Stimulated activated CD4-positive, alpha-beta T cell treated with anti-CD3 and anti-CD28 coated beads, Interleukin-12 subunit alpha, Interleukin-12 subunit beta, amount 100 ng/mL, for 48 hours (primary cell): ENCODE measurements at places on chromosomes 7 and 10.

DNA sequence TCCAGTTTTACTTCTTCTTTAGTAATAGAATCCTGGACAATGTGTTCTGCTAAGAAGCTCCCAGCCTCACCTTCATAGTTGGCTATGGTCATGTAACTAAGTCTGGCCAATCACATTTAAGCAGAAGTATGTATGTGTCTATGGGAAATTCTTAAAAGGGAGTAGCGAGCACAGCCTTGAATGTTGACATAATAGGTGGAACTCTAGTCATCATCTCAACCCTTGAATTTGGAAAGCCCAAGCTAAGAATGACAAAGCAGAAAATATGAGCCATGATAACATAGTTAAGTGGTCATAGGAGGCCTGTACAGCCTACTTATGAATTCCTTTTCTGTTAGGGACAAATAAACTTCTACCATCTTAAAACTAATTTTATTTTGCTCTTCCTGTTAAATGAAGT is 134.1 kb downstream of the MAGI2 start:
- DNase-seq, result no peak

DNA sequence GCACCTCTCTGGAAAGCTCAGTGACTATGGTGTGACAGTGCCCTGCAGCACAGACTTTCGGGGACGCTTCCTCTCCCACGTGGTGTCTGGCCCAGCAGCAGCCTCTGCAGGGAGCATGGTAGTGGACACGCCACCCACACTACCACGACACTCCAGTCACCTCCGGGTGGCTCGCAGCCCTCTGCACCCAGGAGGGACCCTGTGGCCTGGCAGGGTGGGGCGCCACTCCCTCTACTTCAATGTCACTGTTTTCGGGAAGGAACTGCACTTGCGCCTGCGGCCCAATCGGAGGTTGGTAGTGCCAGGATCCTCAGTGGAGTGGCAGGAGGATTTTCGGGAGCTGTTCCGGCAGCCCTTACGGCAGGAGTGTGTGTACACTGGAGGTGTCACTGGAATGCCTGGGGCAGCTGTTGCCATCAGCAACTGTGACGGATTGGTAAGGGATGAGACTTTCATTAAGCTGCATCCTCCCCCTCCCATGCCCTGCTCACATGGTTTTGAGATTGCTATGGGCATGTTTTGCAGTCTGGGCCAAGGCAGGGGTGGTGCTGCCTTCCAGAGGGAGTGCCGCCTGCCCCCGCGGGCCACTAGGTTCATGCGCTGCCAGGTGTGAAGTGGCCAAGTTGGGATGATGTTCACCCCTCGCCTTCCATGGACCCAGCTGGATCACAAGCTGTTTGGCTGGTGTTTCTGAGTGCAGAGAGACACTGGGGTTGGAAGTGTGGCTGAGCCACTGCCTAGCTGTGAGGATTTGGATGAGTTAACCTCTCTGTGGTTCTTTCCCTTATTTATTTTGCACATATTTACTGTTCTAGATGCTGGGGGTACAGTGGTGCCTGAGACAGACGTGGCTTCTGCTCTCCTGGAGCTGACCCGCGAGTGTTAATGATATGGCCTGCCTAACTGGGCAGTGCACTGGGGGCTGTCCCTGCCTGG is 2.5 kb downstream of the ADAMTS14 start:
- DNase-seq, result no peak

DNA sequence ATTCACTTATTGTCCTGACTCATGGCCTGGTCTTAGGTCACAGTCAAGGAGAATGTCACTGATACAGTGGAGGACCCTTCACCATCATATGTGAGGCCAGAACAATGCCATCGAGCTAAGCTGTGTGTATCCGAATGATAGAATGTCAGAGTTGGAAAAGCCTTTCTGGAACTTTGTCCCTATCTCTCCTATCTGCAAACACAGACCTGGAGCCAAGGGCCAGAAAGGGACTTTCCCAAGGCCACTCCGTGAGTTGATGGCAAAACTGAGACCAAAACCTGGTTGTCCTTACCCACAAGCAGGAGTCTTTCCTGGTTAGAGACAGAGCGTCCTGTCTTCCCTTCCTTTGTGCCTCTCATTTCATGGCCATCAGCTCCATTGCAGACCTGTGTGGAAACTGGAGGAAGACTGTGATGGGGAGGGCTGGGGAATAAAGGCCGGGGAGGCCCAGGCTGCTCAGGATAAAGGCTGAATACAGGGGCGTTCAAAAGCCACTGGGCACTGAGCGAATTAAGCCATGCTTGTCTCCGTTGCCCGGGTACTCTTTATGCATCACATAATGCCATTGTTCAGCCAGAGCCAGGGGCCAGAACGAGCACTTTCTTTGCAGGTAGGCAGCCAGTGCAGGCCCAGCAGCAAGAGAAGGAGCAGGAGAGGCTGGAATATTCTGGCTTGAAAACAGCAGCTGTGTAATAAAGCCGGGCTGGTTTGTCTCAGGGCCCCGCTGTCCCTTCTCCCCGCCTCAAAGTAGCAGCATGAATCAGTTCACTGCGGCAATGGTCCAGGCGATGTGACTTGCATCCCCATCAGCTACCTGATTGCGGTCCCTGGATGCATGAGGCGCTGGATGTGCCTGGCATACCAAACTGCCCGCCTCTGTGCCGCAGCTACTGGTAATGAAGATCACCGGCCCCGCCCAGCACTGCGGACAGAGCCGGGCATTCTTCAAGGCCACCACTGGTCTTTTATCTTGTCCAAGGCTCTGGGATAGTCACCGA is 143.0 kb downstream of the RPS24 start:
- DNase-seq, result no peak

DNA sequence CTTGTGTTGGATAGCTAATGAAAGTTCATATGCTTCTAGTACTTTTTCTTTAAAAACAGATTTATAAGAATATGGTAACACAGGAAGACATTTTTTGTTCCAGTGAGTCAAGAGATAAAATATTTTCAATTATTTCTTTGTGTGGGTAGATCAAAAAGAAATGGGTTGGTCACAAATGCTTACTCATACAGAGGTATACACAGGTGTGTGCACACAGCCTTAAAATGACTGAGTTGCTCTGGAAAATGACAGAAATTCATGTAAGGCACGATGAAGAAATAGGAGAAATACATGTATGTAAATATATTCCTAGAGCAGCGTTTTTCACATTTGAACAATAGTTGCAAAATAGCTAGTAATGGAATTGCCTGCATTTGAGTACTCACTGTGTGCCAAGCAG is 66.0 kb downstream of the ST7 start:
- no peak for DNase-seq

GRCh38 chr10:123517426-123517825 is 148.7 kb upstream of the GPR26 start:
- no peak for DNase-seq

GRCh38 chr10:131906269-131906639 is 5.4 kb downstream of the PPP2R2D start:
- no peak for DNase-seq

- DNase-seq, result no peak
These were observed 1.3 kb downstream of the MBLAC1 start for GRCh38 chr7:100127866-100128636.

- no peak for DNase-seq
These were observed 252.0 kb downstream of the PTEN start for GRCh38 chr10:88115407-88115806.

DNA sequence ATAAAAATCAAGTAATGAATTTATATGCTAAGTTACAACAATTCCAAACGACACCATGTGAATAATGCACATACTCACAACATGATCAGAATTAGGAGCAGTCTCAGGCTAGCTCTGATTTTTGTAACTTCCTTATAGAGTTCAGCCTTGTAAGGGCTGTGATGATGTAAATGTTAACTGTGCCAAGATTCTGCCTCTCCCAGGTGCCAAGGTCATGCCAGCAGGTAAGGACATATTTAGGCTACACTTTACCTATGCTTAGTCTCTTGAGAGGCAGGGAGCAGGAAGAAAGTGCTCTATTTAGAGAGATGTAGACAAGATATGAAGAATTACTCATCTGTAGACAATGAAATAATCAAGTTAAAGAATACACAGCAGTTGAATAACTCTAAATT is 53.6 kb upstream of the AGR3 start:
- DNase-seq, result no peak

DNA sequence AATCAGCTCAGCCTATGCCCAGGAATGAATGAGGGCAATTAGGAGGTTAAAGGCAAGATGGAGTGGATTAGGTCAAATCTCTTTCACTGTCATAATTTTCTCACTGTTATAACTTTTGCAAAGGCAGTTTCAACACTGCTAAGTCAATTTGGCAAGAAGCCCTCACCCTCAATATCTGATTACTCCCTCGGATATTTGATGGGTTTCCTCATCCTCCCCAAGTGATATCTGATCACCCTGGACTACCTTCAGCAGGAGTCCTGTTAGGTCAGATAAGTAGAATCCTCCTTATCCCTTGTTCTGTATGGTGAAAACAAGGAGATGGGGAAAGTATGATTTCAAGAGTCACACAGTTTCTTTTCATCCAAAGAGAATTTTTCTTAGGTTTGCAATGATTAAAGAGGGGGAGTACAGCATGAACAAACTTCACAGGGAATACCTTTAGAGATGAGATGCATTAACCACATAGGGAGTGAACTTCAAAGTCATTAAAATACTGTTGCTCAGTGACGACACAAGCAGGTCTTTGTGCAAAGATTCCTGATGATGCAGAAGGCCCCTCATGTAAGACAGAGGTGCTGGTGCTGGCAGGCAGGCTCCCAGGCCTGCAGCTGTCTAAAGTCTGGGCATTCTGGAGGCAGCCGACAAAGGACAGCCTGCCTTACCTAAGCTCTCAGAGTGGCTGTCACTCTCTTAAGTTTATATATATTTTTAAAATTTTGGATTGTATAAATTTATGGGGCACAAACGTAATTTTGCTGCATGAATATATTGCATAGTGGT is 75.4 kb upstream of the POM121L12 start:
- no peak for DNase-seq

DNA sequence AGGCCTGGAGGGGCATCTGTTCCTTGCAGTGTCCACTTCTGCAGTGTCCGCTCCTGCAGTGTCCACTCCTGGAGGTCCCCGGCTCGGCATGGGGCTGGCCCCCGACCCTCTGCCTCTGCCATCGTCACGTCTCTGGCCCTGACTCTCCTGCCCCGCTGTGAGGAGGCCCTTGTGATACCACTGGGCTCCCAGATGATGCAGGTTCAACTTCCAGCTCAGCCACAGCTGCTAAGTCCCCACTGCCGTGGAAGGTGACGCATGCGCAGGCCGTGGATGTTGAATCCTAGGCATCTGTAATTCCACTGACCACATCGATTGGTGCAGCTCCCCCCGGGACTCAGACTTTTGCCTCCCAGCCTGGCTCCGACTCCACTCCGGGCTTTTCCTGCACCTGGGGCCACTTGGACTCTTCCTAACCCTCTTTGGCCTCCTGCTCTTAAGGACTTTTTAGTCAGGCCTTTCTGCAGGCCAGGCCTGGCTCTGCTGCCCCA is 95.1 kb downstream of the GLRX3 start:
- DNase-seq, result no peak
